ENCODE measurements at places on chromosomes 4 and X.

GRCh38 chr4:16991450-16991849 lies 93.0 kb upstream of the LDB2 start:
- DNase-seq, result no peak

- peak; percentile 10 for DNase-seq
These were observed 66.9 kb downstream of the GALNTL6 start for GRCh38 chr4:171880136-171880535.

DNA sequence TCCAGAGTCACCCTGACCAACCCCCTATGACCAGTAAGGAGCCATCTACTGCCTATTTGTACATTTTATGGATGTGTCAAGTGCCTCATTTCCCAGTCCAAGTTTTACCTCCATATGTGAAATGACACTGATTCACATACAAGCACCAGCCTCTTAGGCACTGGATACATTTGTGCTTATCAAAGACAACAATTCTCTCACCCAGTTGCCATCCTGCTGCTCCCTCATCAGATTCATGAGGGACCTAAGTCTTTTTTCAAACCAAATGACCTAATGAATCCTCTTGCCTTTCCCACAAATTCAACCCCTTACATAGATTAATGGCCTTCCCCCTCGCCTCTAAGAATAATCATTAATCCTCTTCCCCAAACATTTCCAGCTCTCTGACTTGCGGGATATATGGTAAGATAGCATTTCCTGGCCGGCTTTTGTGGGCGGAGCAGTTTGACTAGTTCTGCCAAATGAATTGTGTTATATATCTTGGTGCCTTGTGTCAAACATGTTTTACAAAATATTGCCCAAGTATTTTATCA lies 233.9 kb downstream of the ARAP2 start:
- DNase-seq, result no peak

DNA sequence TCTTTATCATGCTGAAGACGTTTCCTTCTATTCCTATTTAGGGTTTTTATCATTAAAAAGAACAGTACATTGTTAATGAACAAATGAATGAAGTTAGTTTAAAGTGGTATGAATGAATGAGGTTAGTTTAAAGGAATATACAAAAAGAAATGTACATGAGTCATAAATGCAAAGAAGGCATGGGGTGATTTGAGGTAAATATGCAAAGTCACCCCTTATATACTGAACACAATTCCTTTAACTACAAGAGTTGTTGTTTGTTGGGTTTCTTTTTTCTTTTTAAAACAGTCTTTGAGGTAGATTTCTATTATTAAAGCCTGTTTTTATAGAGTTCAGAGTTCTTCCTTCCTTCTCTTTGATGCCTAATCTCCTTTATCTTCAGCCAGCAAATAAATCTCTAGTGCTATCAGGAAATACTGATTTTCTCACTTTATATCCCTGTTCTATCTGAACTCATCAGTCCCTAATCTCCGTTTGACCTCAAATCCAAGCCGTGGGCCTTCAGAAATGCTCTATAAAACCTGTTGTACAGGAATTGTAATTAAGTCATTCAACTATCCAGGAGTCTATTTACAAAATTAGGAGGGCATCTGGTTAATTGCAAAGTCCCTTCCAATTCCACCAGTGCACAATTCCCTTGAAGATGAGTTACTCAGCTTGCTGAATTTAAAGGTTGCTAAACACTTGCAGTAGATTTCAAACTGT lies 31.6 kb upstream of the ABCG2 start:
- DNase-seq, result no peak

DNA sequence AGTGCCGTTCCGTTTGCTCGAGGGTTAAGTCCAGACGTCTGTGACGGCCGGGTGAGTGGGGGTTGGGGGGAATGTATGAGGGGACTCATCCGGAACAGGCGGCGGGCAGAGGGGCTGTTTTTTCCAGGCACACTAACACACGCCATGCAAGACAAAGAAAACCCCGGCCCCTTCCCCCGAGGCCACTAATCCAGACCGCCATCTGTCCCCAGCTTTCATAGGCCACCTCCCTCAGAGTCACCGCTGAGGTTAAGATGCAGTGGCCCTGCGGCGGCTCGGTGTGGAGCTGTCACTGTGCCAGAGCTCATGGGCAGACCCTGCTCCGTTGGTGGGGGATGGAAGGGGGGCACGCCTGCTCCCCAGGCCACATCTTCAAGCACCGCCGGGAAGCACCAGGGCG lies 34.1 kb downstream of the SORCS2 start:
- DNase-seq, result peak; percentile 38

GRCh38 chrX:13750204-13750603 lies 15.7 kb downstream of the OFD1 start:
- peak; percentile 43 for DNase-seq

GRCh38 chr4:55010550-55010949 lies 114.8 kb downstream of the KDR start:
- no peak for DNase-seq

DNA sequence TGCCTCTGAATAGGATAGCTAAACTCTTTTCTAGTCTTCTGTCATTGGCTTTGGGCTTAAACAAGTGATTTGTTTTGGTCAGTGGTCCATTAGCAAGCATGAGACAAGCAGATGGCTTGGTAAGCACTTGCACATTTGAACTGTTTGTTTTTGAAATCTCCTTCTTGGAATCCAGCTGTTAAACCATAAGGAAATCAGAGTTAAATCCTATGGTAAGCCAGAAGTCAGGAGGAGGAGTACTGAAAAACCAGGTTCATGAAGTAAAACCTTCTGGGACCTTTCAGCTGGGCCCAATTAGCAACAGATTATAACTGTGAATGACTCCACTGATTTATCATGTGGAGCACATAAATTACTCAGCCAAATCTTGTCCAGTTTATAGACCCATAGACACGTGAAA lies 1042.5 kb upstream of the PABPC4L start:
- DNase-seq, result peak; percentile 31

GRCh38 chr4:88217169-88217568 lies 58.7 kb upstream of the ABCG2 start:
- no peak for DNase-seq

DNA sequence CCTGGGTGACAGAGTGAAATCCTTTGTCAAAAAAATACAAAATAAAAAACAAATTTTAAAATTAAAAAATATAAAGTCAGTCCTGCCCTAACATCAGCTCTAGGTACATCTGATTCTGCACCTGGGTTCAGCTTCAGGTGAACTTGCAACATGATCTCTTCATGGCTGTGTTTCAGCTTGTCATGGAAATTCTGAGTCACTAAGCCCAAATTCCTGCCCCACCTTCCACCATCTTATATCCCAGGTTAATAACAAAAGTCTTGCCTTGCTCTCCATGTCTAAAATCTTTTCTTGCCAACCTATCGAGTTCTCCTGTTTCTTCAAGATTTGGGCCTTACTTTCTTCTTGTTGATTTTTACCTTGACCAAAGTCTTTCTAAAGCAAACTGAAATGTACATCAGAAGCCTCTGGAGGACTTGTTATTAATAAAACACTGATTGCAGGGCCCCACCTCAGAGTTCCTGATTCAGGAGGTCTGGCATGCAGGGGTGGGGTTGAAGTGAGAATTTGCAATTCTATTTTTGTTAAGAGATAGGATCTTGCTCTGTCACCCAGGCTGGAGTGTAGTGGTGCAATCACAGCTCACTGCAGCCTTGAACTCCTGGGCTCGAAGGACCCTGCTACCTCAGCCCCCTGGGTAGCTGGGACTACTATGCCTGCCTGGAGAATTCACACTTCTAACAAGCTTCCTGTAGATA lies 125.8 kb upstream of the VCX3A start:
- DNase-seq, result no peak

- no peak for DNase-seq
These were observed 80.3 kb upstream of the FAM9B start for GRCh38 chrX:9114245-9114644.

DNA sequence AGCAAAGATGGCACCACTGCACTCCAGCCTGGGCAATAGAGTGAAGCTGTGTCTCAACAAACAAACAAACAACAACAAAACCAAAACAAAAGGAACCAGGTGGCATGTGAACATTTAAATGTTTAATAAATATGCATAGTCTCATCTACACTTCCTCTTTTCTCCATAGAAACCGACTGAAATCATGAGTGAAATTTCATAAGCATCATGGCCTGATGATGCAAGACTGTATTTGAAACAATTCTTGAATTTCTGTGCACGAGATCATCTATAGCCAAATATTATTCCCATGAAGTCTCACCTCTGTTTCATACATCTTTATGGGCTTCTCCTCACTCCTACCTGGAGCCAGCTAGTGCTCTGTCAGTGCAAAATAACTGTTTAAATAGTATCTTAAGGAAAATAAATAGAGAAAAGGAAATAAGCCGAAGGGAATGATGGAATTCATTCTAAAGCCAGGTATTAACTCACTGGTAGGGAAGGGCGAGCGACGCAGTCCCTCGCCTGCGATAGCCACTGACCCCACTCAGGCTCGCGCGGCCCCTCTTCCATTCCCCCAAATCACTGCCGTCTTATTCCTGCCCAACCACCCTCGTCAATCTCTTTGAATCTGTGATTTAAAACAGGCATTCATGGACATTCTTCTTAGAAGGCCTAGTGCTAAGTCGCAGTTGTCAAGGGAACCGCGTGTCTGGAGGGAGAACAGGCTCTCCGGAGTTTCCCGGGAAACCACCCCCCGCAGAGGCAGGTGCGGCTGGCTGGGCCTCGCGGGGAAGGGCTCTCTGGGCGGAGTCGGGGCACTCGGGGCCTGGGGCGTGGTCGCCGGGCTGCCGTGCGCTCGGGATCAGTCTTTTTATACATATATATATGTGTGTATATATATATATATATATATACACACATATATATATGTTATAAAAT lies 52.4 kb upstream of the TRIM2 start:
- DNase-seq, result peak; percentile 89

DNA sequence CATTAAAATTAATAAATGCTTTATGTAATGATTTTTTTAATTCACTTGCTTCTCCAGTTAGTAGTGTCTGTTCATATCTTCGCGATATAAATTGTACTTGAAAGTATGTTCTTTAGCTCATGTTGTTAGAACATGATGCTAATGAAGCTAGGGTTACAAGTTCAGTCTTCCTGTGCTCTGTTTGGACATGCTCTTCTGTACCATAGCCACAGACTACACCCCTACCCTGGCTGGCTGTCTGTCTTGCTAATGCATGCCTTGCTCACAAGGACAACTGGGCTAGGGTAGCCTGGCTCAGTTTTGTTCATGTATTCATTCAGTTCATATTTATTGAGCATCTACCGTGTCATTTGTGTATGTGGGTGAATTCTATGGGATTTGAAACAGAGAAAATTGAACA lies 50.8 kb upstream of the MTMR1 start:
- no peak for DNase-seq

DNA sequence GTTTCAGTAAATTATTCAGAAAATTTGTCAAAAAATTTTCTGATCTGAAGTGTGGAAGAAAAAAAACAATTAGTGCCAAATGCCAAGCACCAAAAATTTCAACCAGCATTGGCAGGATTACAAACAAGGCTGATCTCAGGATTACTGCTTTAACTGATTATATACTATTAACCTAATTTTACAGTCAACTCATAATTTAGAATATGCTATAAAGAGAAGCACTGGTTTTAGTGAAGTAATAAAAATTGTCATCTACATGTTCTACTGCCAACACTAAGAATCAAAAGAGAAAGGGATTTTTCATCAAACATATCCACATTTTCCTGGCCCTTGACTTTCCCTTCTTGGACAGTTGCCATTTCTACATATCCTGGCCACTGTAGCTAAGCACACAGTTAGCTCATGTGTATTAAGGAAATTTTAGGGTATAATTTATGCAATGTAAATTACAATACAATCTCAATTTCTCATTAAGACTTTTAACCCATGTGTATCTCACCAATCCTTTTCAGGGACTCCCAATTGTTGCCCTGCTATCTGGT lies 33.8 kb downstream of the THOC2 start:
- peak; percentile 1 for DNase-seq

- DNase-seq, result no peak
These were observed 239.9 kb upstream of the NDST4 start for GRCh38 chr4:115353370-115353769.

- no peak for DNase-seq
These were observed 3.0 kb downstream of the GCNA start for GRCh38 chrX:71581210-71581609.

DNA sequence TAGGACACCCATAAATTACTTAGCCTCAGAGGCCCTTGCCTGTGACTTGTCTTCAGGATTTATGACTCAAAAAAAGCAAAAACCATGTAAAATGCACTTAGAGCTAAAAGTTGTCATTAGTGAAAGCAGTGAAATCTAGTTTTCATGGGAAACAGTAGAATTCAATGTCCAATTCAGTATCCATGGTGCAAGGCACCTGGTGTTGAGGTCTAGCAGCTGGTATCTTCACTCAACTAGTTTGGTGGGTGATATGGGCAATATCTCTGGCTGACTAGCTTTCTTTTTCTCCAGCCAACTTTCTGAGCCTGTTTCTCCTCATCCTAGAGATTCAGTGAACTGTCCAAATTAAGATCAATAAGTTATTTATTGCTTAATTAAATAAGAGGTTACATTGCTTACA lies 229.8 kb upstream of the NDST4 start:
- no peak for DNase-seq

DNA sequence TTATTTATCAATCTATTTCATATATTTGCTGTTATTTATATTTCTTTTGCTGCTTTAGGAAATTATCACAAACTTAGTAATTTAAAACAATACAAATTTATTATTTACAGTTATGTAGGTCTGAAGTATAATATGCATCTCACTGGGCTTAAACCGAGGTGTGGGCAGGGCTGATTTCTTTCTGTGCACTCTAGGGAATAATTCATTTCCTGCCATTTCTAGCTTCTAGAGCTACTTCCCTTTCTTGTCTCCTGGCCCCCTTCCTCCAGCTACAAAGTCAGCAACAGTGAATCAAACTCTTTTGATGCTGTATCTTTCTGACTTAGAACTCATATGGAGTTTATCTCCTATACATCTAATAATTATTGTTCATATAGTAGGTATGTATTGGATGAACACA lies 303.5 kb upstream of the ARSJ start:
- no peak for DNase-seq

GRCh38 chrX:131170148-131170547 lies 112.0 kb downstream of the ARHGAP36 start:
- DNase-seq, result no peak

GRCh38 chr4:140719686-140720085 lies 36.5 kb downstream of the TBC1D9 start:
- no peak for DNase-seq

GRCh38 chrX:136880003-136880451 lies 498 bp downstream of the RBMX start:
- DNase-seq, result peak; percentile 57

GRCh38 chrX:8755116-8755515 lies 23.2 kb upstream of the ANOS1 start:
- no peak for DNase-seq

GRCh38 chr4:4645743-4646142 lies 103.9 kb upstream of the STX18 start:
- DNase-seq, result no peak

DNA sequence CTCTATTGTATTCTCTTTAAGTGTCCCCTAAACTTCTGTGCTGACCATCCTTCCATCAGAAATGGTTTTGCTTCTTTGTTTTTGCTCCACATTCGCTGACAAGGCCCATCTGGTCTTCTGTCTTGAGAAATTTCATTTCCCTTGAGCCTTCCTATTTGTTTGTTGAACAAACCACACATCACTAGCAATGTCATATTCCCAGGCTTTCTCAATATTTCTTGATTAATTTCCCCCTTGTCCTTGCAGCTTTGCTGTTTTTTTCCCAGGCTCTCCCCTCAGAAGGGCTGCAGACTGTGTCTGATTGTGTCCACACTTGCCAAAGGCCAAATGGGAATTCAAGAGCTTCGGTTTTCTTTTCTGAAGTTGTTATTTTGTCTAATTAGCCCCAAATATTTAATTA lies 158.9 kb downstream of the MID1IP1 start:
- DNase-seq, result no peak

Measured in tongue (tissue), 3 donors.